ENCODE measurements at places on chromosomes 12 and 14.
A peak's percentile ranks its signal among the peaks of the same experiment; 100 is the strongest.

GRCh38 chr14:44886860-44887595 lies 74.7 kb downstream of the KLHL28 start:
- DNase-seq: no peak

DNA sequence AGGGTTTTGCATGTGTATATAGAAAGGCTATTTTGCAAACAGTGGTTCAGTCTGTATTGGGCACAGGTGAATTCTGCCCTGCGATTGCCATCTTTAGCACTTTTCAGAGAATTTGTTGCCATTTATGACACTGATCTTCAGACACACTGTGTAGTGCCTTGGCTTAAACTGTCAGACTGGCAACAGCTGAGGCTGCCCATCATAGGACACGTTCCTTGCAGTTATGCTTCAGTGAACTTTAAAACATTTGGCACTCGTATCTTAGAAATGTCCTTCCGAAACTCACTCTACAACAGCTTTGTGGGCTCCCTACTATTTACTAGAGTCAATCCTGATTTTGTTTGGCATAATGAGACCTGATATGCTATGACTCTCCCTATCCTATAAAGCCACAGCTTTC lies 29.1 kb downstream of the AP5M1 start:
- DNase-seq: no peak

- no peak for DNase-seq
Observed at GRCh38 chr14:32137892-32138291, 60.8 kb downstream of the ARHGAP5 start.

GRCh38 chr14:101706509-101707067 lies 54.9 kb upstream of the PPP2R5C start:
- DNase-seq: no peak

- peak; percentile 88 for DNase-seq
Observed at GRCh38 chr14:22333422-22334274, 255.4 kb downstream of the DAD1 start.

DNA sequence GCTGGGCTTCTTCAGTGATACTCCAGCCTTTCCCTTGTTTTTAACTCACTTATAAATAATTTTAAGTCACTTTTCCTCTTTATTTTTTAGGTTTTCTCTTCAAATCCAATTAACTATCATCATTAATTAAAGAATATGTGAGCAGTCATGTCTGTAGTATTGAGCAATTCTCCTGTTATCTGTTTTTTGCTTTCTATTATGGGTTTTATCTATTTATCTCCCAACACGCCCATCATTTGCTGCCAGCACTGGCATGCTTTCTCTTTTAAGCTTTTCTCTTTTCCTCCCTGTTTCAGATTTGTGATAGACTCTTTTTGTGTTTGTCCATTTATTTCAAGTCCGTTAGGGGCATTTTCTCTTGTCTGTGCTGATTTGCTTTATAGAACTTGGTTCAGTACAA lies 72.3 kb downstream of the CRADD start:
- no peak for DNase-seq

DNA sequence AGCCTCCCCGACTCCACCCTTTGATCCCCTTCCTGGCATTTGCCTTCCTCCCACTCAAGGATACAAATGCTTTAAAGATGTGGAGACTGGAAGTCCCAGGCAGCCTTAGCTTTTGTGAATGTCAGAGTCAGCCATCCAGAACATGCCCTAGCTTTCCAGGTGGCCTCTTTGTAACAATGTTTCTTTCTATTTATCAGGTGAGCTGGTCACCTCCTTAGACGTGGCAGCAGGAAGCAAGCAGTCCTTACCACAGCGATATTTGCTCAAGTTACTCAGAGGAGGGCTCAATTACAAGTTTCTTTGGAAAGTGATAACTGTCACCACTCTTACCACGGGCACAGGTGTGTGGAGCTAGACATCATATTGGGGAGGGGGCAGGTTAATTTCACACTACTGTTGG lies 4.9 kb downstream of the GALNT6 start:
- DNase-seq: no peak

GRCh38 chr14:69880044-69880487 lies 850 bp downstream of the SMOC1 start:
- peak; percentile 19 for DNase-seq

- peak; percentile 78 for DNase-seq
Observed at GRCh38 chr12:50986966-50987737, 34.8 kb downstream of the HIGD1C start.

GRCh38 chr14:90848944-90849731 lies 32.9 kb upstream of the TTC7B start:
- no peak for DNase-seq

GRCh38 chr14:90344331-90345238 lies 12.8 kb upstream of the NRDE2 start:
- DNase-seq: peak; percentile 32

All from mesendoderm (in vitro differentiated cells).